ENCODE measurements at places on chromosomes 6 and 20. TPM values are rescaled to one million over a fixed set of nuclear protein-coding genes. Genes with fewer than 3 reads are reported as not detected.

DNA sequence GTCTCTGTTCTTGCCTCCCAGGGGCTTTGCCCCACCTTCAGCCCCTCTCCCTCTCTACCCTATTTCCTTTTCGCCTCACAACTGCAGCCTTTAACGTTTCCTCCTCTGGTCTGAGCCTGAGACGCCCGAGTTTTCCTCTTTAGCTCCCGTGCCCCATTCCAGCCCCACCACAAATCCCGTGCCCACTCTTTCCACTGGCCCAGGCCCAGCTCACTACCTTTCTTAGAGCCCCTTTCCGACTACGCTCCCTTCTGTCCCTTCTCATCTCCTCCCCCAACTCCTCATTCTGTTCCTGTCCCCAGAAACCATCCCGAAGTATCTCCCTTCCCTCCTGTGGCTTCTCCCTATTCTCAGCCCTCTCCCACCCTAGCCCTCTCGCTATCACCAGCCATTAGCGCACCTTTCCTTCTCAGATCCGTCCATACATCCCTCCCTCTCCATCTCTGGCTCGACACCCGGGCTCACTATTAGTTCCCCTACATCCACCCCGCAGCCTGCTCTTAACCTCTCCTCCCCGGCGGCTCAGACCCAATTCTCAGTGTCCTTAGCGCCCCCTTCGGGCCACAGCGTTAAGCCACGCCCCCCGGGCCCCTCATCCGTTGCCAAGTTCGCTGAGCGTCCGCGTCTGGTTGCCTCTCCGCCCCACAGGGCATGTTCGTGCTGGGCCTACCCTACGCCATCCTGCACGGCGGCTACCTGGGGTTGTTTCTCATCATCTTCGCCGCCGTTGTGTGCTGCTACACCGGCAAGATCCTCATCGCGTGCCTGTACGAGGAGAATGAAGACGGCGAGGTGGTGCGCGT is 2.7 kb downstream of the SLC32A1 start:
- H3K27me3 ChIP-seq: peaks cover 90% of the 10 kb centered on the region
- peaks cover 61% of the 10 kb centered on the region for H3K4me1 ChIP-seq
- no peak for DNase-seq
- H3K4me3 ChIP-seq: peak overlapping the region; percentile 72
- peak overlapping the region; percentile 72 for H3K27ac ChIP-seq

RNF144B gene
- 4.6 TPM for total RNA-seq

- DNase-seq: no peak
- H3K4me1 ChIP-seq: peaks cover 3% of the 10 kb centered on the region
- H3K27ac ChIP-seq: no peak overlapping the region
- H3K27me3 ChIP-seq: no peaks in the 10 kb centered on the region
- peaks cover 18% of the 10 kb centered on the region for H3K36me3 ChIP-seq
Observed at GRCh38 chr20:3595541-3595940, 67.7 kb downstream of the GFRA4 start.

DNA sequence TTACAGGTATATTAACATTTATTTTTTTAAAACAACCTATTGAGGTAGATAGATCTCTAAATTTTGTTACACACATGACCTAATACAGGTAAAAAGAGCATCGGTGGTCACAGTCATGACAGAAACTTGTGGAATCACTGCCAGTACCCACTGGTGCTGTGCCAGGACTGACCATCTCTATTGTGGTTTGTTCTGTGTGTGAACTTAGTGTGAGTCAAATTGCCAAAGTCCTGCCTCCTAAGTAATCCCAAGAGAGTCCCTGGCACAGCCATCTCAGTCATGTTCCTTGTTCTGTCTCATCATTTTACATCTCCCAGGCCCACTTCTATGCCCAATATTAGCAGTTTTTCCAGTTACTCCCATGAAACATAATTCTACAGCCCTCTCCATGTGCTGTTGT is 21.4 kb downstream of the GSTA2 start:
- peaks cover 38% of the 10 kb centered on the region for H3K27me3 ChIP-seq
- no peak for DNase-seq
- no peak overlapping the region for H3K27ac ChIP-seq
- H3K36me3 ChIP-seq: peaks cover 5% of the 10 kb centered on the region

DNA sequence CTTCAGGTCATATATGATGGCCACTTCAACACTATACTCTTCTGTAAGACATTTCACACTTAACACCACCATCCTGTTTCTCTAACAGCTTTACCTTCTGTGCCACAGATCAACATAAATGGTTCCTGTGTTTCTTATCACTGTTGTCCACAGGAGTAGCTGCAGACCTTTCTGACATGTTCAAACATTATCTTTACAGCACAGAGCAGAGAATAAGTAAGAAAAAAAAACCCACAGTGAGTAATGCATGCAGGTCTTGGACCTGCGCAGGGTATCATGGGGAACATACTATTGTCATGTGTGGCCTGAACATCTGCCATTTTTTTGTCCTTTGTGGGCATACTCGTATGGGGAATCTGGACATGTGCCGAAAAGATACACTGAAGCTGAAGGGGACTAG is 161.9 kb downstream of the KIF16B start:
- H3K27ac ChIP-seq: no peak overlapping the region
- no peak for DNase-seq
- H3K4me3 ChIP-seq: no peak overlapping the region
- no peaks in the 10 kb centered on the region for H3K4me1 ChIP-seq
- no peaks in the 10 kb centered on the region for H3K27me3 ChIP-seq

- no peak for DNase-seq
- no peaks in the 10 kb centered on the region for H3K27me3 ChIP-seq
- H3K4me3 ChIP-seq: no peak overlapping the region
- peaks cover 3% of the 10 kb centered on the region for H3K4me1 ChIP-seq
Observed at GRCh38 chr6:35059596-35060345, 81.4 kb downstream of the TCP11 start.

- no peak for DNase-seq
- no peaks in the 10 kb centered on the region for H3K27me3 ChIP-seq
- H3K36me3 ChIP-seq: peaks cover 9% of the 10 kb centered on the region
- no peaks in the 10 kb centered on the region for H3K4me1 ChIP-seq
Observed at GRCh38 chr6:169536446-169537170, 165.2 kb downstream of the WDR27 start.

DNA sequence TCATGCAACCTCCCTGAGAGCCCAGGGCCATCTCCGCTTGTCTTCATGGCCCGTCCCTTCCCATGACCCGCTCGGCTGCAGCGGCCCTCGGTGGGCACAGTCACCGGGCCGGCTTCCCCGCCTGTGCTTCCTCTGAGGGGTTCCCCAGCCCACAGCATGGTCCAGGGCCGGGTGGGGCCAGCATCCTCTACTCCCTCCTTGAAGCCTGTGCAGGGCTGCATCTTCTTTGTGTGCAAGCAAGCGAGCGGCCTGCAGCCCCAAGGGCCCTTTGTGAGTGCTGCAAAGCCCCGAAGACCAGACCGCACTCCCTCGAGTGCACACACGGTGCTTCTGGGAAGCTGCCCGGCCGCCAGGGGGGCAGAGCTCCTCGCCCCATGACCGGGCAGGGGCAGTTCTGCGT is 265.8 kb downstream of the TAF4 start:
- H3K36me3 ChIP-seq: no peaks in the 10 kb centered on the region
- H3K4me3 ChIP-seq: no peak overlapping the region
- DNase-seq: no peak
- no peak overlapping the region for H3K27ac ChIP-seq
- H3K4me1 ChIP-seq: peaks cover 1% of the 10 kb centered on the region

PRDM1 gene
- 122 TPM for total RNA-seq

TGIF2 gene
- total RNA-seq: 38.5 TPM

- peaks cover 32% of the 10 kb centered on the region for H3K4me1 ChIP-seq
- no peaks in the 10 kb centered on the region for H3K36me3 ChIP-seq
- H3K4me3 ChIP-seq: peak overlapping the region; percentile 99
- no peaks in the 10 kb centered on the region for H3K27me3 ChIP-seq
- peak overlapping the region; percentile 97 for H3K27ac ChIP-seq
Observed at GRCh38 chr6:26183581-26184366, 96.5 kb downstream of the HFE start.

DNA sequence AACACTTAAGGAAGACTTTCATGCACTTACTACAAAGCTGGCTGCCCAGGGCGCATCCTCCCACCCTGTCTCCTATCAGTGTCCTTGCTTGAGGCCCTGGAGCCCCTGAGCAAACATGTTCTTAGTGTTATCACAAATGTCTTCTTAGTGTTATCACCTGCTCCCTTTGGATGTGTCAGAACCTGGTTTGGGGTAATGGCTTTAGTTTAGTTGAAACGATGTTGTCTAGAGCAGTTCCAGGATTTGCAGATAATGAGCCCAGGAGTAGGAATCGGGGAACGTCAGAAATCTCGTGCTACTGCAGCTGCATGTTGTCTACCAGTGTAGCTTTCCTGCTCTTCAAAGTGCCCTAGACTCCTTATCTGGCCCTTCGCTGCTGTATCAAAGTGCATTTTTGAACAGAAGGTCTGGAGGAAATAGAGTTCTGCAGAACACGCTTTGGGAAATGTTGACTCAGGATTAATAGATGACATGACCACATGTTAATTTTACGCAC is 69.6 kb downstream of the PHACTR2 start:
- H3K36me3 ChIP-seq: peaks cover 9% of the 10 kb centered on the region
- H3K4me1 ChIP-seq: peaks cover 29% of the 10 kb centered on the region
- no peak for DNase-seq

DNA sequence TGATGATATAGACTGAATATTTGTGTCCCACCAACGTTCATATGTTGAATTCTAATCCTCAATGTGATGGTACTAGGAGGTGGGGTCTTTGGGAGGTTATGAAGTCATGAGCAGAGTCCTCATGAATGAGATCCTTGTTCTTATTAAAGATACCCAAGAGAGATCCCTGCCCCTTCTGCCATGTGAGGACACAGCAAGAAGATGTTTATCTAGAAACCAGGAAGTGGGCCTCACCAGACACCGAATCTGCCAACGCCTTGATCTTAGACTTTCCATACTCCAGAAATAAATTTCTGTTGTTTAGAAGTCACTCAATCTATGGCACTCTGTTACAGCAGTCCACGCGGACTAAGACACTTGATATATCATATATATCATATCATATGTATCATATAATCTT is 67.7 kb upstream of the GCM1 start:
- DNase-seq: no peak
- H3K27ac ChIP-seq: no peak overlapping the region
- no peaks in the 10 kb centered on the region for H3K27me3 ChIP-seq
- H3K36me3 ChIP-seq: no peaks in the 10 kb centered on the region

PSORS1C2 gene
- total RNA-seq: not detected

LHFPL5 gene
- not detected for total RNA-seq

GRCh38 chr6:125585470-125585869 is 164.0 kb upstream of the HEY2 start:
- DNase-seq: no peak
- peaks cover 42% of the 10 kb centered on the region for H3K27me3 ChIP-seq
- no peak overlapping the region for H3K27ac ChIP-seq
- no peaks in the 10 kb centered on the region for H3K4me1 ChIP-seq
- no peaks in the 10 kb centered on the region for H3K36me3 ChIP-seq

GRCh38 chr6:155066921-155067680 is 72.0 kb downstream of the TIAM2 start:
- no peak overlapping the region for H3K27ac ChIP-seq
- H3K4me3 ChIP-seq: no peak overlapping the region
- peaks cover 29% of the 10 kb centered on the region for H3K27me3 ChIP-seq
- H3K4me1 ChIP-seq: no peaks in the 10 kb centered on the region

CRISP3 gene
- not detected for total RNA-seq

DNA sequence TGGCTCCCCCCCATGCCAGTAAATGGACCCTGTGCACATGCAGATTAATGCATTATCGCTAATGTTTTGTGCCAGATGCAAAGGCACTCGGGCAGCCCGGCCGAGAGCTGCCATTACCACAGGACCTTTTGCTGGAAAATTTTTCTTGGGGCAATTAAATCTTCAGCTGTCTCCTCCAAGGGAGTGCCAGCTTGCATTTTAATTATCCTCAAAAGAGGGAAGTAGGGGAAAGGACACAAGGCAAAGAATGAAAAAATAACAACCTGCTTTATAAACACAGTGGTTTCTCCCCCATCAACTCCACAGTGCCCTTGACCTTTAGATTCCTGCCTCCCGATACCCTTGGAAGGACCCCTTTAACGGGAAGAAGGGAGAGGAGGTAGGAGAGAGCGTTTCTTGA is 48.2 kb downstream of the PDYN start:
- no peak overlapping the region for H3K27ac ChIP-seq
- H3K36me3 ChIP-seq: peaks cover 6% of the 10 kb centered on the region
- DNase-seq: no peak
- peaks cover 4% of the 10 kb centered on the region for H3K4me1 ChIP-seq
- peaks cover 81% of the 10 kb centered on the region for H3K27me3 ChIP-seq

PRR18 gene
- total RNA-seq: not detected

HLA-F gene
- 717 TPM for total RNA-seq

DNA sequence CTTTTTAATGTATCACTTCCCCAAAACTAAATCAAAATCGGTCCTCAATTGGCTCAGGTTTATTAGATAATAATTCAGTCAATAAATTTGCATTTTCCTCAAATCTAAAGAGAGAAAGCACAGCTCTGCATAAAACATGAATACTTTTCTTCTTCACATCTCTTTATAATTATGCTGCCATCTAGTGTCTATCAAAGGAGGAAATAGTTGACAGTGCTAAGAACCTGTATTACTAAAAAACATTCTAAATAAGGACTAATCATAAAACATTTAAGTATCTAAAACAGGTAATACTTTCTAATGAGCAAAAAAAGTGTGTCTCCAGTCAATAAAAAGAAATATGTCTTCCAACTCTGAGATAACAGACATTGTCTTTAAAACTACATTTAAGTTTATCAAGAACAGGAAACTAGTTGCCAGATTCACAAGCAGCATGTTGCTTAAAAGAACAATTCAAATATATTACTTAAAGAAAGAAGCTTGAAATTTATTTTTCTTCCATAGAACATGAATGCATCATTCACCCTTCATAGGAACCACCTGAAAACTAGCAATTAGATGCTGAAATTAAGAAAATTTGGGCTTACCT is 56.5 kb upstream of the DST start:
- H3K27ac ChIP-seq: no peak overlapping the region
- H3K4me3 ChIP-seq: no peak overlapping the region
- peaks cover 6% of the 10 kb centered on the region for H3K36me3 ChIP-seq

- H3K4me1 ChIP-seq: peaks cover 8% of the 10 kb centered on the region
- no peak for DNase-seq
- no peaks in the 10 kb centered on the region for H3K27me3 ChIP-seq
- H3K36me3 ChIP-seq: peaks cover 4% of the 10 kb centered on the region
- peak overlapping the region; percentile 4 for H3K27ac ChIP-seq
- no peak overlapping the region for H3K4me3 ChIP-seq
Observed at GRCh38 chr20:31550099-31550498, 35.9 kb downstream of the HM13 start.

MAS1L gene
- not detected for total RNA-seq

DNA sequence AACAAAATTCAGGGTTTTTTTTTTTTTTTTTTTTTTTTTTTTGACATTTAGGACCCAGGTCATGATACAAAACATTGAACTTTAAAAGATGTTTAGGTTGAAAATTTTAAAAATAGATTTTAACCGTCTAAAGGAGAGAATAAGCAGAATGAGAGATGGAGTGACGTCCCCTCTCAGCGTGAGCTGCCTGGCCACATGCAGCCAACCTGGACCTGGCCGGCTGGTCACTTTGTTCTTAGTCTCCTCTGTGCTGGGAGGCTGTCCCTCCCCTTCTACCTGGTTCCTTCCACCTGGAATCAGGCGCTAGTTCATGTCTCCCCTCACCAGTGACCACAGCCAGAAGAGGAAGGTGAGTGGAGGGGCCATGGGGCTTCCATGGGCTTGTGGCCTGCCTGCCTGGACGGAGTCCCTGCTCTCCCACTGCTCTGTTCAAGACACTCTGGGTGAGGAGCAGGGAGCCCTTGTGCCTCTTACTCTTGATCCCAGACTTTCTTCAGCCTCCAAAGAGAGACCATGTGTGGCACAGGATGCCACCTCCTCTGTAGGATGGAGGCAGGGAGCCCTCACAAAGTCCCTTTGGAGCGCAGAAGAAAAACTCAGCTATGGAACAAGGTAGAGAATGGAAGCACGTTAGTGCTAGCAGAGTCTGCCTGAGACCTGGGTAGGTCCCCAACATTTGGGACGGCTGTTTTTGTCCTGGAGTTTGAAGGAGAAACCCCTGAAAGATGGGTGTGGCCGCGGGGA is 31.7 kb downstream of the IRF4 start:
- H3K27me3 ChIP-seq: no peaks in the 10 kb centered on the region
- DNase-seq: no peak
- H3K4me3 ChIP-seq: no peak overlapping the region
- H3K36me3 ChIP-seq: no peaks in the 10 kb centered on the region
